ENCODE measurements at places on chromosomes 6 and 20.
A peak's percentile ranks its signal among the peaks of the same experiment; 100 is the strongest.

DNA sequence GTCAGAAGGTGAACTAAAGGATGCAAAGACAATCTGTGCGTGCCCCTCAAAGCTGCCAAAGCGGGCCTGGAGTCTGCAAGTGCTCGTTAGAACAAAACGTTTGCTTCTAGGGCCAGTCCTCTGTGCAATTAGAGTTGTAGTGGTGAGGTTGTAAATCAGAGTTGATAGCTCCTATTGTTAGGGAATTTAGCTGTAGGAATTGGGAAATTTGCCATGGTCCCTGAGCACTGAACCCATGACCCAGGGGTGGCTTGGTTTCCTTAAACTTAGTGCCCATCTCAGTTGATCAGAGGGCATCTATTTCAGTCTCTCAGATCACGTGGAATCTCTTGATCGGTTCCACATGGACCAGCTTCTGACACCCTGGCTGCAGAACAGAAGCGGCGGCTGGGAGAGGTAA is 18.8 kb upstream of the RPS6KA2 start:
- DNase-seq = no peak

DNA sequence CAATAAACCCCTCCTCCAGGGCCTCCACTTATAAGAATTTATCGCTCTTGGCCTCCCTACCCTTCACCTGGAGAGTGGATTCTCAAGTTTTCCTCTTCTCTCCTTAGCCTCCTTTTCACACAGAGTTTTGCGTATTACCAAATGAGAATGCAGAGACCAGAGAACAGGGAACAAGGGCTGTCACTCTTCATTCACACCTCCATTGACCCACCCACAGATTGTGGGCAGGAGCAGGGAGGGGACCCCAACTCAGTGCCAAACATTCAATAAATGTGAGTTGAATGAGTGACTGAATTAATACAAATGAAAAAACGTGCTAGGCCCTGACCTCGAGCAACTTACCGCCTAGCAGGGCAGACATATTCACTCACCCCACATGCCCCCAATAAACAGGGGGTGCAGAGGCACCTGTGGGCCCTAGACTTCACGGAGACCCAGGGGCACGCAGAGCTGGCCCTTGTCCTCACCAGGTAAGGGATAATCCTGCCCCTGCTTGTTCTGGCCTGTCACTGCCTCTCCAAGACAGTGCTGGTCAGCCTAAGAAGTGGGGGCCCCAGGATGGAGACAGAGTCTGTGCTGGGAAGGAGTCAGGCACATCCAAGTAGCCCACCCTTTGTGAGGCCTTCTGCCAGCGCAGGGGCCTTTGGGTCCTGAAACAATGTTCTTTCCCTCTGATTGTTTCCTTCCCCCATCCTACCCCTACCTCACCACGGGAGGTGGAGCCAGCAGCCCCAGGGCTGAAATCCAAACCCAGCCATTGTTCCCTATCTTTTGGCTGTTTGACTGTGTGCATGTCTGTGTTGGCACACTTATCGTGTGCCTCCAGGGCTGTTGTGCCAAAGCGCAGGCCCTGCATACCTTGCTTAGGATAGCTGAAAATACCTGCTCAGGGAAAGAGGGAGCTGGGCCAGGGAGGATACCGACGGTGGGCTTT is 8.4 kb upstream of the TJAP1 start:
- no peak for DNase-seq

GRCh38 chr20:22984606-22985005 is 50.5 kb upstream of the SSTR4 start:
- DNase-seq = peak; percentile 6

DNA sequence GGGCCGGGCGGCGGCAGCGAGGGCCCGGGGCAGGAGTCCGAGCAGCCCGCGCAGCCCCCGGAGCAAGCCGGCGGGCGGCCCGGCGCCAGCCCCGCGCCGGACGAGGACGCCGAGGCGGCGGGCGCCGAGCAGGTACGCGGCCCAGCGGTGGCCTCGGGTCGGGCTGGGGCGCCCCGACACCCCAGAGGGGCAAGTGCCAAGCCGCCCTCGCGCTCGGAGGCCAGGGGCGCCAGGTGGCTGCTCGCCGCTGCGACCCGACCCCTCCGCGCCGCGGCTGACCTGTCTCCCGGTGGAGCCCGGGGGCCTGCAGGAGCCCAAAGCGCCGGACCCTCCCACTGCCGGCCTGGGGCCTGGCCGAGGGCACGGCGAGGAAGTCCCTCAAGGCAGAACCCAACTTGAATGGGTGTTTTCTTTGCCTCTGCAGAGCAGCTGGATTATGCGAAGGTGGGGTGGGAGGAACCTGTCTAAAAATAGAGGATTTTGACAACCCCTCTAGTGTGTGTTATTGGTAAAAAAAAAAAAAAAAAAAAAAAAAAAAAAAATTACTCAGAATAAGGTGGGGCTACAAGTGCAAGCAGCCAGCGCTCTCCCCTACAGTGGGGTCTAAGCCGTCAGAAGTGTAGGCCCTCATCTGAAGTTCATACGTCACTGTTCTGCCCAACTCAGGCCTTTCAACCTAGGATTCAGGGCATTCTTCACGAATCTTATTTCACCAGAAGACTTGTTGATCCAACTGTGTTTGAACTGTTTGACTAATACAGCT is 609 bp downstream of the OGFRL1 start:
- peak; percentile 50 for DNase-seq

GRCh38 chr6:7268816-7269555 is 44.0 kb downstream of the SSR1 start:
- DNase-seq = no peak

DNA sequence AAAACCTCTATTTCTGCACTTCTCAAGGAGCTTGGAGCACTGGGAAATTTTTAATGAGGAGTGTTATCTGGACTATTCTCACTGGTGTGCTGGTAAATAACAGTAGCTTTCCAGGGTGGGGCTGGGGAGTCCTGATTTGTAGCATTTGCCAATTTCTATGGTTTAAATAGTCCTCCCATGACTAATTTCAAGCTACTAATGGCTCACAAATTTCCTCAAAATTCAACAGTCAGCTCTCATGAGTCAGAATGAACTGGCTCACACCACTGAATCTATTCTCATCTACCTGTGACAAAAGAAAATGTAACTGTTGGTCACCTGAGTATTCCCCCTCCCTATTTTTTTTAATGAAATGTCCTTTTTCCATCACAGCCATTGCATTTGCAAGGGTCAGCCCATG is 449.6 kb downstream of the KIF16B start:
- no peak for DNase-seq

- DNase-seq = no peak
Measured at GRCh38 chr6:98941319-98941718, 6.4 kb downstream of the FBXL4 start.

DNA sequence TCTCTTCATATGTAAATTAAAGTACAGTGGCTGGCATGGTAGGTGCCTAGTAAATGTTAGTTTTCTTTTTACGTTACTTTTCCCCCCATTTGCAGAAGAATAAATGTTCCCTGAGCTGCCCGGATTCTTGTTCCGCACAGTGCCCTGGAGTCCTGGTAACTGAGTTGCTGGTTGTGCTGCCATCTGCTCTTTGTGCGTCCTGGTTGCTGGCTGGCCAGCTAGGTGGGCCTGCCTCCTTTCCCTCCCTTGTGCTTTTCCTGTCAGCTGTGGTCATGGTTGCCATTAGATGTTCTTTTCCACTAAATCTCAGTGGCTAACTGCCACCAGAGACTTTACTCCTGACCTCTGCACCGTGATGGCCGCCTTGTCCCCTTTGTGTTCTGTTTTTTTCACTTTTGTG is 28.6 kb downstream of the CEP43 start:
- DNase-seq = no peak

GRCh38 chr6:22942403-22942802 is 373.0 kb downstream of the HDGFL1 start:
- no peak for DNase-seq
